Activated T-helper 9 cell treated with anti-CD3 and anti-CD28 coated beads, Interleukin-2, amount 50 U/mL, for 16 hours (primary cell): ENCODE measurements at places on chromosomes 5 and 9.

GRCh38 chr5:54388409-54388808, 67.1 kb upstream of the HSPB3 start:
- no peak for DNase-seq

- DNase-seq = no peak
These were observed 104.6 kb upstream of the LRRTM2 start for GRCh38 chr5:138979684-138980280.

GRCh38 chr5:32843531-32843895, 132.4 kb downstream of the NPR3 start:
- DNase-seq = no peak

DNA sequence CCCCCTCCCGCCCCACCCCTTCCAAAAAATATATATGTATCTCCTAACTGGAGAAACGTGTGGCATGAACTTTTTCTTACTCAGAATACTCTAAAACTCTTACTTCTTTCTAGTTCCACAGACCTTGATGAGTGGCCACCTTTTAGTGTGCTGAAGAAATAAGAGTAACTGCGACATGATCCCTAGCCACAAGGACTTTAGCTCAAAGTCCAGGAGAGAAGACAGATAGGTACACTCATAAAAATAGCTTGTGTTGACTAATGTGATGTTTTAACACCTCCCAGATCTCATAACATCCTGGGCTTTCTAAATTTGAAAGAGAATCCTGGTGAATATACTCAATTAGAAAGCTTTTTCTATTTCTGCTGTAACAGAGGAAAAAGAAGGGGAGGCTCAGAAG, 1005.0 kb upstream of the DMAC1 start:
- DNase-seq = no peak

GRCh38 chr9:133572821-133573361, 36.3 kb downstream of the FAM163B start:
- no peak for DNase-seq

GRCh38 chr9:133713960-133714495, 24.1 kb downstream of the SARDH start:
- no peak for DNase-seq

- no peak for DNase-seq
These were observed 104.6 kb upstream of the PPP1R26 start for GRCh38 chr9:135375001-135375400.

DNA sequence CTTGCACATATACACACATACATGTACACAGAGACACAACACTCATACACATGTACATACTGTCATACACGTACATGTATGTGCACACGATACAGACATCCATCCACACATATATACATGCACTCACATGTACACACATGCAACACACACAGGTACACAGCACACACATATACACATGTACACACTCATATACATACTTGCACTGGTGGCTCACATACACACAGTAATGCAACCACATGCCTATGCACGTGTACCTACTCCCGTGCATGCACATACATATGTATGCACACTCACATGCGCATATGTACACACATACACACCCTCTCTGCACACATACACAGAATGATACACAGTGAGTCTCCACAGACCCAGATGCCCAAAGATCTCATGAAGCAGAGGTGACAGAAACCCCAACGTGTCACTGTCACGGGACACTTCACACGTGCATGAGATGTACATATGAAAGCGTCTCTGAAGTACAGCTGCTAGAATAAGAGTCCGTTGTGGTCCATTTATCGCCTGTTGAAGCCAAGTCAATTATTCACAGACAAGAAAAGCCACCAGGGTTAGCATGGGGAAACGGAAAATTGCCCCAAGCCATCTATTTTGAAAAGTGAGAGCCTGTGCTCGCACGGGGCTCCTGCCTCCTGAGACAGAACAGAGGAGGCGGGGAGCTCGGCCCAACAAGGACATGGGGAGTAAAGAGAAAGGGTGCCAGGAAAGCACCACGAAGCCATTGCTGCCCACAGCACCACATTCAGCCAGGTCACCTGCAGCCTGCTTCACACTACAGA, 24.9 kb downstream of the LPCAT1 start:
- no peak for DNase-seq

DNA sequence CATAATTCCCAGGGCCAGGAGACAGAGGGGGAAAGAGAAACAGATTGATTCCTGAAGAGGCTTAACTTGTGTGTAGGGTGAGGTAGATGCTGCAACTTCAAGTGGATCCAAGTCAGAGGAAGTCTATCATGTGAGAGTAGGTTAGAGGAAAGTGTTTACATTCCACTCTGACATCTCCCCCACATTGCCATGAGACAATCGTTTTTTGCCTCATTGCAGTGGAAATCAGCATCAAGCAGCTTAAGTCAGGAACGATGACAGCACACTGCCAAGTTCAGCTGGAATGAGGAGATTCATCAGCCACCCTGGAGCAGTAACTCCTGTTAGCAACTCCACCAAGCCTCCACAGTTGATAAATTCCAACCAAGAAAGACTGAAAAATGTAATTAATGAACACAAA, 689.7 kb upstream of the MEF2C start:
- DNase-seq = no peak

- DNase-seq = peak; percentile 62
These were observed 48.7 kb upstream of the PSD2 start for GRCh38 chr5:139746691-139747582.

GRCh38 chr5:136927571-136927970, 562.2 kb upstream of the TRPC7 start:
- no peak for DNase-seq

GRCh38 chr5:60929024-60929423, 15.8 kb downstream of the ERCC8 start:
- no peak for DNase-seq

- no peak for DNase-seq
These were observed 37.4 kb downstream of the MVB12B start for GRCh38 chr9:126363847-126364671.

- no peak for DNase-seq
These were observed 44.3 kb upstream of the BARHL1 start for GRCh38 chr9:132538071-132538470.

DNA sequence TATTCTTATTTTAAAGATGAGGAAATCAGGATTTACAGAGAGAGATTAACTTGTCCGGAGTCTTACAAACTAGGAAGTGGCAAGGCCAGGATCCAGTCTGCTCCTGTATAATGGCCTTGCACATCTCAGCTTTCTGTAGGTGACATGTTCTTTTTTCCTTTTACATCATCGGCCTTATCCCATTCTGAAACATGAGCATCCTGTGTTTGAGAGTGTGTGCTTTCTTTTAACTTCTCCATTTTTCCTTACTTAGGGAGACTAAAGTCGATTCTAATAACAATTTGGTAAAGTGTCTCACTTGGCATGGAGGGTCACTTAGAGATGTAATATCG, 214.6 kb downstream of the CD180 start:
- DNase-seq = no peak
